ENCODE measurements at places on chromosomes 3 and 15.
A peak's percentile ranks its signal among the peaks of the same experiment; 100 is the strongest.

GRCh38 chr15:90711418-90711824 lies 5.7 kb upstream of the BLM start:
- no peak for DNase-seq

GRCh38 chr3:44114142-44114541 lies 127.5 kb upstream of the TOPAZ1 start:
- peak; percentile 74 for DNase-seq

GRCh38 chr3:126208606-126209256 lies 28.3 kb upstream of the ALDH1L1 start:
- peak; percentile 87 for DNase-seq

DNA sequence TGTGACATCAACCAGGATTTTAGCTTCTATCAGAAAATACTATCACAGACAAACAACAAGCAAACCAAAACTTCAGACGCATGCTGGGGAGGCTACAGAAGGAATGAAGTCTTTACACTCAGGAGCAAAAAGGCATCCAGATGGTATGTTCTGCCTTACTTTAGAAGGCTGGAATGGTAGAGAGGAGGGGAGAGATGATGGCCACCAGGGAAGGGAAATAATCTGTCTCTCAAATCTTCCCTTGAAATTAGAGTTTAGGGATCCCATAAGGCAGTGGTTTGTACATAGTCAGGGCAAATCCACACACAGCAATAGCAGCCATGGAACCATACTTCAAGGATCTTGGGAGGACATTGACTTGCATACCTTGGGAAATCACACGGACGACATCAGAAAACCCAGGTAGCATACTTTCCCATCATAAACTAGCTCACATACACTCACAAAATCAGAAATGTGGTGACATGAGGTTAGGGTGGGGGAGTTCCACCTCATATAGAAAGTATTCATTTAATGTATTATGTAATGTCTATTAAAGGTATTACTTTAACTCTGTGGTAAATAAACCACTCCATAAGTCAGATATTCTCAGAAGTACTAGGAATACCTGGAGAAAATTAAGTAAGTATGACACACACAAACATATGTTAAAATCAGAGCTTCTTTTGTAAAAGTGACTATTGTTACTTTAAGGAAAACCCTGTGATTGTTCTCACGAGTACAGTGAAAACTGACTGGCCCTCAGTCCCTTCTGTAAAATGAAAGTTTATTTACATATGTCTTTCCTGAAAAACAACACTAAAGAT lies 9.4 kb downstream of the BTLA start:
- no peak for DNase-seq

DNA sequence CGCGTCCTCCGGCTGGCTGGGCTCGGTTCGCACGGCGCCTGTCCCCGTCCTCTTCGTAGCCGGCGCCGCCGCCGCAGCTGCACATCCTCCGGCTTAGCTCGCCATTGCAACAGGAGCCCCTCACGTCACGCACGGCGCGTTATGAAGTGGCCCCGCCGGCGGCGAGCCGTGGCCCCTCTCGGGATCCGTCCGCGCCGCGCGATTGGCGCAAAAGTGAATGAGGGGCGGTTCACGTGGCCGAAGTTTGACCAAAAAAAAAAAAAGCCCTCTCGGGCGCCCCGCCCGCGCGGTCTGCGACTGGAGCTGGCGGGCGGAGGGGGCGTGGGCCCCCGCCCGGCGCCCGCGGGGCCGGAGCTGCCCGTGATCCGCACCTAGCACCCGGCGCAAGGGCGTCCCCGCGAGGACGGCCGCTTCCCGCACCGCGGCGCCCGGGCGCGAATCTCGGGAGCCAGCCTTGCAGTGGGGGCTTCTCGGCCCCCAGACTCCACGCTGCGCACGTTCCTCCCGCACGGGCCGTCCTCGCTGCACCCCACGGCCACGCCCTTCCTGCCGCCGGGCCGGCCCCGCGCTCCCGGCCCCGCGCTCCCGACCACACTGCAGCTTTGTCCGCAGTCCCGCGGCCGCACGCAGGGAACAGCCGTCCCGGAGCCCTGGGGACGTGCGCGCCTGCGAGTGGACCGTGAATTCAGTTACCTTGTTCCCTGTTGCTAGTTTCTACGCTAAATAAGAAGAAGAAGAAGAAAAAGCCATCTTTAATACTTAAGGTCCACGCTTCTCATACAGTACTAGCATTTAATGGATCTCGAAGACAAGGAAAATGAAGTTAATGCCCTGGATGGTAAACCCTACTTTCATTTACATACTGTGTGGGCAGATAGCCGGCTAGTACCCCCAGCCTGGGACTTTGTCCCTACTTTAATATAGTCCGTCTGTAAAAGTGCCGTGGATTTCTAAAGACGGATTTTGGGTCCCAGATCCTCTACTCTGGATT lies at the start of gene CHSY1:
Gene CHSY1 (minus strand): TSS at position 219 of the 991 bp plus-strand sequence. CDS start 592 bp downstream, outside the sequence.
- peak; percentile 94 for DNase-seq

GRCh38 chr3:19945534-19945933 lies 1.4 kb upstream of the RAB5A start:
- peak; percentile 26 for DNase-seq

DNA sequence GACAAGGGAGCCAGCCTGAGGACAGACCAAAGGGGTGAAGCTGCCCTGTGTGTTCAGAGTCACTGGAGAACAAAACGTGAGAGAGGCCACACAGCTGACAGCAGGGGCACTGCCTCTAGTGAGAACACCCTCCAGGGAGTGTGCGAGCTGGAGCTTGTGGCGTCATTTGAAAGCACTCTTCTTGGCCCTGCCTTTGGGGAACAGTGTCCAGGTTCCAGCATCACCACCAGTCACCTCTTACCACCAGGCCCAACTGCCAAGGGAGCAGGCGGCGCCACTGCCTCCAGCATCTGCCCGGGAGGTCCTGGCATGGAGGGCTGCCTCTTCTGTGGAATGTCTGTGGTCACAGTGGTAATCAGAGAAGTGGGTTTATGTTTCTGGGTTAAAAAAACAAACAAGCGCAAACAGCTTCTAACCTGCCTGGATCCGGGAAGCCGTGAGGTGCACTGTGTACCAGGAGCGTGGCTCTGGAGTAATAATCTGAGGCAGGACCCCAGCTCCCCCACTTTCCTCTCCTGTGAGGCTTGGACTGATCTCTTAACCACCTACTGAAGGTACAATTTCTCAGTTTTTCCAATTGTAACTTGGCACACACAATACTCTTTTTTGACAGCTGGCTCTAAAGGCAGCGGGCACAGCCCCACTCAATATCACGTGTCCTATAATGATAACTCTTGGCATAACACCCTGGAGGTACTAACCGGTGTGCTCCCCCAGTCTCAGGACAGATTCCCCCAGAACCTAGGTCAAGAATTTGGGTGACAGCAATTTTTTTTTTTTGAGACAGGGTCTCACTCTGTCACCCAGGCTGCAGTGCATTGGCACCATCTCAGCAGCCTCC lies 32.2 kb upstream of the CDCP1 start:
- no peak for DNase-seq

GRCh38 chr3:189557824-189558223 lies 73.4 kb upstream of the TP63 start:
- no peak for DNase-seq

DNA sequence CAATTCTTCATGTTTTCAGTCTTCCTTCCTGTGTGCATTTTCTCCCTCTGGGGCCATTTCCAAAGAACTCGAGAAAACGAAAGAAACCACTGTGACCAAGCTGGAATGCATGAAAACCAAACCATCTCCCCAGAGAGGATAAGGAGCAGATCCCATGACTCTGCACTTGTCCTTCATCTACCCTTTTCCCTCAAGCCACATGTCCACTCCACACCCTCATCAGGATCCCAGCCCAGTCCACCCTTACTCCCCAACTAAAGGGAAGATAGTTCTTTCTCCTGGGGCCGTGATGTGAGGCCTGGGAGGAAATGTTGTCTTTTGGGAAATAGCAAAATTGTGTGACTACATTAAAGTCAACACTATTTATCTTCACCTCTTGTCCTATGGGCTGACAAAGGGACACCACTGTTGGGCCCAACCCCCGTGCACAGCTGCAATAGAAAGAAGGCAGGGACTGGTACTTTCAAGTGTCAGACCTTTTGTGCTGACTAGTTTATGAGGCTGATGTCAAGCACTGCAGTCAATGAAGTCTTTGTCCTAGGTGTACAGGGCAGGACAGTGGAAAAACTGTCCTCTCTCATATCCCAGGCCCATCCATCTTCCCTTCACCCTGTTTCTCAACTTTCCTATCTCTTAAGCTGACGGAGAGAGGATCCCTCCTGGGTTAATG lies 487.1 kb upstream of the NR2F2 start:
- DNase-seq, result no peak

DNA sequence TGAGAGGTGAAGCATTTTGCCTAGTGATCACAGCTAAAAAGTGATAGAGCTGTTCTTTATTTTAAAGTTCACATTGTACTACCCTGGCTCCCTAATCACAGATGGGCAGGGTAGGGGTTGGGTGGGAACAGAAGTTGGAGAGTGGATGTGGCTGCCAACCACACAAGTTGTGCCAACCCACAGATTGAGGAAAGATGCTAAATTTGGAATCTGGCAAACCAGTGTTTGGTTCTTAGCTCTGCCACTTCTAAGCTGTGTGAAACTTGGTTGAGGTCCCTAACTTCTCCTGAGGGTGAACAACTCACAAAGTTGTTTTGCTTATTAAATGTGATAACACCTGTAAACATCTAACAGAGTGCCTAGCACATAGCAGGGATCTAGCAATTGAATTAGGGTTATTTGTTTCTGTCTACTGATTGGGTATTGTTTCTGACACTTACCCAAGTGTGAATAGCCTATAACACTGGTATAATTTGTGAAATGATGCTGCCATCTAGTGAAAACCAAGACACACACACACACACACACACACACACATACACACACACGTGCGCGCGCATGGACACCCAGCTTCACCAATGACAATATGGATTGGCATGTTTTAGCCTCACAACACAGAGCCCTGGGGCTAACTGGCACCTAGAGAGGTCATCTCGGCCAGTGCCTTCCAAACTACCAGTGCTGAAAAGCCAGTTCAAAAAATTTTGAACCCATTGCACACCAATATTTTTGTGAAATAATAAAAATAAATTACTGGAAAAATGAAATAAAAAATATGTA lies 25.3 kb downstream of the ADGRG7 start:
- DNase-seq, result peak; percentile 89

DNA sequence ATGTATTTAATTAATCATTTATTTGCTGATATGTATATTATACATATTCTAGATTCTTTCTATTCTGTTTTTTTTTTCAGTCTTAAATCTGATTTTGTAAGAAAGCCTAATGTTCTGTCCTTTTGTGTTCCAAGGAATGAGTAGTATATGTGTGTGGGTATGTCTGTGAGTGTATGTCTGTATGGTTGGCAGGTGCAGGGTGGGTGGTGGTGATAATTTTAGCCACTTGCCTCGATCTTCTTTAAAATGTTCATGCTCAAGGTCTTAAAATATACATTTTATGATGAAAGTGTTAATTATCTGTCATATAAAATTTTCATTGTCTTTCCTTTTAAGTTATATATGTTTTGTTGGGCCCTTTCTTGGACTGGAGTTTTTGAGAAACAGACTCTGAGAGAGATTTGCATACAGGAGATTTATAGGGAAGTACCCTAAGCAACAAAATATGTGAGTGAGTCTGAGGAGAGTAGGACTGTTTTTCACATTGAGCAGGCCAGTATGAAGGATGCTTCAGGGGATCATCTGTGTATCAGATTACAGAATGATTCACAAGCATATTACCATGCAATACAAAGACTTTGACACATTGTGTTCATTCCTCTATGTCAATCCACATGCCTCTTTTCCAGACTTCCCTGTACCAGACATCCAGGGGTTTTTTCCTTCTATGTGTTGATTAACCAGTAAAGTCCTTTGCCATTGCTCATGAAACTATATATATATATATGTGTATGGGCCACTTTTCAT lies 211.0 kb upstream of the DPPA4 start:
- no peak for DNase-seq

- DNase-seq, result no peak
These were observed 47.1 kb upstream of the BNIP2 start for GRCh38 chr15:59736181-59736580.

DNA sequence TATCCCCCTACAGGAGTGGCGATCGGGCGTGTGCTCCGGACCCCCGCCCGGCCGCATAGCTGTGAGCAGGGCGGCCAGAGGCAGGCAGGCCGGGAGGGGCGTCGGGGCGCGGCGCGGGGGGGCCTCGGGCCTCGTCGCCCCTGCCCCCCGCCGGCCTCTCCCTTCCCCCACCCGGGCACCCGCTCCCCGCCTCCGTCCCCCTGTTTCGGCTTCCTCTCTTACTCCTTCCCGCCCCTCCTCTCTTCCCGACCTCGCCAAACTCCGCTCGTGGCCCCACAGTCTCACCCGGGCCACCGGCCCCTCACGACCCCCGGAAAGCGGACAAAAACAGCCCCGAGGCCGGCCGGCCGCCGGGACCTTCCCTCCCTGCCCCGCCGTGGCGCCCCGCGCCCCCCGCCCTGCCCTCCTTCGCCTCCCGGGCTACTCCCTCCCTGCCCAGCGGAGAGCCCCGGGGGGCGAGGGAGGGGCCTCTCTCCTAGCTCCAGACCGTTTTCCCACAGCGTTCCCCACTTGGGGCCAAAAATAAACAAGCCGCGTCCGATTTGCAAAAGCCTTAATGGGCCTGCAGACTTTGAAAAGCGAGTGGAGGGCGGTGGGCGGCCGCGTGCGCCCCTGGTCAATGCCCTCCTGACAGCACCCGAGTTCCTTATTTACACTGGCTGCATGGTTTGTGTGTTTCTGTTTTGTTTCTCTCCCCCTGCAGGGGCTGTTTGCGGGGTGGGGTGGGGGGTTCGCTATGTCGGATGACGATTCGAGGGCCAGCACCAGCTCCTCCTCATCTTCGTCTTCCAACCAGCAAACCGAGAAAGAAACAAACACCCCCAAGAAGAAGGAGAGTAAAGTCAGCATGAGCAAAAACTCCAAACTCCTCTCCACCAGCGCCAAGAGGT lies 1.0 kb downstream of the UBE2E1 start:
- peak; percentile 61 for DNase-seq

DNA sequence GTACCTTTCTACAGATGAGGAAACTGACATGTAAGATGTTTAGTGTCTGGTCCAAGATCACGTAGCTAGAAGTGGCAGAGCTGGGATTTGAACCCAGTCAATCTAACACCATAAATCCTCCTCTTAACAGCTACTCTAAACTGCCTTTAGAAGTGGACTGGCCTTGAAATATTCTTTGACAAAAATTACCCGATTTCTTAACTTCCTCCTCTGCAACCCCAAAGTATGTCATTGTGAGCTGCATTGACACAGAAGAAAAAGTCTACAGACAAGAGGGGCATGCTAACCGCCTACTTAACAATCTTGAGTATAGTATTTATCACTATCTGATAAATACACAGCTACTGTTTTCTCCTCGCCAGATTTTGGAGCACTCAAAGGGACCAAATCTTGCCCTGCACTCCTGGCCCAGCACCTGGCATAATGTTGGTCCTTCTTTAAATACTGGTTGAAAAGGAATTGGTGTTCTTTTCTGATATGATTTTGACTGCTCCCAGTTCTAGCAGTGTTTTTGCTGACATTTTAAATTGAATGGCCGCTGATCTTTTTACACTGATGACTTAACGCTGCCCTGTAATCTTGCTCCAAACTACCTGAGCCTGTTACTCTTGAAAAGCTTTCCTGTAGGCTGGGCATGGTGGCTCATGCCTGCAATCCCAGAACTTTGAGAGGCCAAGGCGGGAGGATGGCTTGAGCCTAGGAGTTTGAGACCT lies 36.9 kb downstream of the ITPR1 start:
- DNase-seq, result no peak
